NCI-H187 treated with DMSO at 0.1 percent for 48 hours (cell line): ENCODE measurements at places on chromosomes 4 and X.

GRCh38 chrX:70331161-70331560 is 41.3 kb downstream of the KIF4A start:
- no peak for DNase-seq

DNA sequence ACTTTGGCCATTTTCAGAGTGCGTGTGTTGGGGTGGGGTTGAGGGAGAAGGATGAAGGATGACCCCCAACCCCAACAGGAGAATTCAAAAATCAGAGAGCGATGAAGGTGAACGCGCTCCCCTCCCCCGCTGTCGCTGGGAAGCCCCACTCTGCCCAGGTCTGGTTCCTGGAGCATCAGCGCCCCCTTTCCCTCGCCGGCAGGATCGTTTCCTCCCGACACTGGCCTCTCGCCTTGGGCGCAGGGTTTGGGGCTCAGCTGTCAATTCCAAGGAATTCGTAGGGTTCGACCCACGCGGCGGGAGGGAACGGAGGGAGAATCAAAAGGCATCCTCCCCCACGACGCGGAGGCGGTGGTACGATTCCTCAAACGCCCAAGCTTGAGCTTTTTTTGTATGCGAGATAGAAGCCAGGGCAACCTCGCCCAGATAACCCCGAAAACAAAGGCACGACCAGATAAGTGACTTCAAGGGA is 1.0 kb upstream of the PDGFRA start:
- DNase-seq: no peak

DNA sequence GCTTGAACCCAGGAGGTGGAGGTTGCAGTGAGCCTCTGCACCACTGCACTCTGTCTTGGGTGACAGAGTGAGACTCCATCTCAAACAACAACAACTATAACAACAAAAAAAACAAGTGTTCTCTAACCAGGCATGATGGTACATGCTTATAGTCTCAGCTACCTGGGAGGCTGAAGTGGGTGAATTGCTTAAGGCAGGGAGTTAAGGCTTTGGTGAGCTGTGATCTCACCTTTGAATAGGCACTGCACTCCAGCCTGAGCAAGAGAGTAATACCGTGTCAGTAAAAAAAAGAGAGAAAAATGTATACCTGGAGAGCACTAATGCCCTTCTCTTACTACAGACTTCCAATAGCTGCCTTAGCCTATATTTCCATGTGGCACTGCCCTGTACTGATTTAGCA is 18.9 kb upstream of the USP9X start:
- DNase-seq: no peak

- no peak for DNase-seq
Observed at GRCh38 chrX:121308276-121308805, 260.9 kb downstream of the GLUD2 start.

- no peak for DNase-seq
Observed at GRCh38 chrX:71291381-71291780, 7.9 kb downstream of the NONO start.

- DNase-seq: no peak
Observed at GRCh38 chr4:180808862-180809261, 1434.3 kb upstream of the TENM3 start.

DNA sequence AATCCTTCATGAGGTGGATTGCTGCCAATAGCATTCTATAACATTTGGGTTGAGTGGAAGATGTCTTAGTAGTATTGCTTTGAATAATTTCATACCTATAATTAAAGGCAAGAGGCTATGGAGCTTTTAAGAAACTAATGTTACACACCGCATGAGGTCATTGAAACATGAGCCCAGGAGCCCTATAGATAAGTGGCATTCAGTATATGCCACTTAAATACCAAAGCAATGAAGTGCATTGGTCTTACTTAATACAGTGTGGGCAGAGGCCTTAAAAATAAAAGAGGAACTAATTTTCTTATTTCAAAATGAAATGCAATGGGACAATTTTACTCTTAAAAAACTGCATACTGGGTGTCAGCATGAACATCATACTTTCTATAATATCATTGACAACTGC is 47.5 kb downstream of the SPATA18 start:
- DNase-seq: peak; percentile 13

DNA sequence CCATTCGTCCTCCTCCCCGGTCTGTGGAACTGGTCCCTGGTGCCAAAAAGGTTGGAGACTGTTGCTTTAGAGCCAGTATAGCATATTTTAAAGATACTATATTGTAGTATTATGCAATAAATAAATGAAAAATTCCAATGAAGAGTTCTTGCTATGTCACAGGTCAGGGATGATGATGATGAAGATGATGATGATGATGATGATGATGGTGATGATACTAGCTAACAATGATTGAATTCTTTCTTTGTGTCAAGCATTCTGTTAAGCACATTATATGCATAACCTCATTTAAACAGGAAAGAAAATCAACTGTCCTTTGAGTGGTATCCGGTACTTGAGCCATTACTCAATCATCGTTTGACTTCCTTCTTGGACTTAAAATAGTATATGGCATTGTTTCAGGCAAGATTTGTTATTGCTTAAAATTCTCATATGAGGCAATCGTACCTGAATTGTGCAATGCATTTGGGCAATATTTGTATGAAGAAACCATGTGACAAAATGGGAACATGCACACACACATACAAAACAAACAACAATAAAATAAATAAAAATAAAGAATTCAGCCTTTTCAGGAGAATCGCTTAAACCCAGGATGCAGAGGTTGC is 22.8 kb upstream of the TLR2 start:
- no peak for DNase-seq

DNA sequence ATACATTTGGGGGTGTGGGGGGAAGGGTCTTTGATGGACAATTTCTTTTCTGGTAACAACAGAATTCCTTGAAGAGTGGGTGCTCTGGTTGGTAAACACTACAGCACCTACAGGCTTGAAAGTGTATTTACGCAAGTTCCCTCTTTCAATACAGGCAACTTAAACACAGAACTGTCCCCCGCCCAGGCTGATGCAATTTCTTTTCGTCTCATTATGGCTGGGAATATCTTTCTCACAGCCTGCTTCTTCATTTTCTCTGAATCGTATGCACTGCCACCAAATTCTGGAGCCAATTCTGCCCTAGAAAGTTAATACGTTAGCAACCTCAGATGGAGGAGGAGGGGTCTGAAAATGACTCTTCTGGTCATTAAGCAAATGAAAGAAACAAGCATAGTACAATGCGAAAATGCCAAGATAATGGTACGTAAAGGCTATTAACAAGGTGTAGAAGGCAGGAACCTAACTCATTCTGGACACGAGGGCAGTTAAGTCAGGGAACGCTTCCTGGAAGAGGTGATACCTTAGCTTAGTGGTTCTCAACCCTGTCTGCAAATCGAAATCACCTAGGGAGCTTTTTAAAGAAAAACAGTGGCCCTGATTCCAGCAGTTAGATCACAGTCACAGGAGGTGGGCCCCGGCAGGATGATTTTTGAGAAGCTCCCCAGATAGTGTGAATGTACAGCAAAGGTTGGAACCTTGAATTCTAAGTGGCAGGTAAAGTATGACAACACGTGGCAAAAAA is 1.0 kb downstream of the AGA start:
- no peak for DNase-seq

DNA sequence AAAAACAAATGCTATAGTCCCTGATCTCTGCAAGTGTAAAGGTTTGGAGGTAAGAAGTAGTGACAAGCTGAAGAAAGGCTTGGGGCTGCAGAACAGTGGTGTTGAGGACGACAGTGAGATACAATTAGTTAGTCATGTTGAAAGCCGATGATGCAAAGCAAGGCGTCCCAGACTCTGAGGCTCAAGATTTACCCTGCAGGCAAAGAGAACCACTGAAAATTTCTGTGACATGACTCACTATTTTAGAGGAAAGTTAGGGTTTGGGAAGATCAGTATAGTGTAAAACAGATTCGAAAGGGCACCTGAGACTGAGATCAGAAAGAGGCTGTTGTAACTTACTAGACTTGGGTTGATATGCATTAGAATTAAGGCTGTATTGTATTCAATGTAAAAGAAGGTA is 281.3 kb upstream of the FTHL17 start:
- no peak for DNase-seq

GRCh38 chr4:118077767-118078105 is 43.5 kb downstream of the NDST3 start:
- no peak for DNase-seq

DNA sequence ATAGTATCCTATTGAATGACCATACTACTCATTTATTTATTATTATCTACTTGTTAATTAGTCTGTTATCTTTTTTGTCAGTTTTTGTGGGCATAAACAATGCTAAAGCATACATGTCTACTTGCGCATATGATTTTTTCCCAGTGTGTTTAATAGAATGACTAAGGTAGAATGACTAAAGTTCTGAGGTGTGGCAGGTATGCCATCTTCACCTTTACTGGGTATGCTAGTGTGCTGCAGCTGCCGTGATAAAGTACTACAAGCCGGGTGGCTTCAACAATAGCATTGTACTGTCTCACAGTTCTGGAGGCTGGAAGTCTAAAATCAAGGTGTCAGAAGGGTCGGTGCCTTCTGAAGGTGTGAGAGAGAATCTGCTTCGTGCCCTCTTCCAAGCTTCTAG is 19.2 kb downstream of the CD38 start:
- DNase-seq: no peak

DNA sequence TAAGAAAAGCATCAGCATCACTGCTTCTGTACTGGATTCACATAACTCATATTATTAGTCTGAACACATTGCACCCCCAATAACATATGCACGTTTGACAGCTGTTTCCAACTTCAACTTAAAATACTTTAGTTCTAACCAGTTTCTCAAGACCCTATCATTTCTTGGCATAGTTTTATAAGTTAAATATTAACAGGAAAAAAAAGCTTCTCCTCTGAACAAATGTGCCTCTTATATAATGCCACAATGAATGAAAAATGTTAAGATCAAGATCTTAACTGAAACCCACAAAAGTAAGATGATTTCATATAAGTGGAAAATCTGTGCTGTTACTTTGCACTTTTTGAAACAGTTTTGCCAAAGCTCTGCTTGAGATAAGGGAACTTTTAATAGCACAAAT is 652.8 kb upstream of the FAM241A start:
- DNase-seq: no peak

- DNase-seq: no peak
Observed at GRCh38 chr4:52377563-52377962, 281.5 kb downstream of the USP46 start.

GRCh38 chrX:96909291-96909690 is 25.6 kb downstream of the RPA4 start:
- DNase-seq: no peak

DNA sequence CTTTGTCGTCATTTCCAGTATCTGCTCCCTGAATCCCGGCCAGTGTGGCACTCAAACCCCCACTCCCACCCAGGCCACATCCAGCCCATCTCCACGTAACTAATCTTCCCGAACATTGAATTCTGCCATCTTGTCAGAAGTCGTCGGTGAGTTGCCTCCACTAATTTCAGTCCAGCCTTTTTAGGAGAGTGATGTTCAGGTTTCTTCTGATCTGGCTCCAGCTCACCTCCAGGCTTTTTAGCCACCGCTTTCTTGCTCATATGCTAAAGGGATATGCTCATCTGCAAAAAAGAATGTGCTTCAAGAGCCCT is 1.3 kb downstream of the TMEM165 start:
- DNase-seq: no peak

- DNase-seq: no peak
Observed at GRCh38 chr4:69147334-69147733, 51.1 kb downstream of the UGT2B7 start.

- DNase-seq: no peak
Observed at GRCh38 chrX:45230410-45230809, 29.7 kb upstream of the DIPK2B start.

- no peak for DNase-seq
Observed at GRCh38 chr4:131061734-131062133, 1965.8 kb downstream of the C4orf33 start.

GRCh38 chr4:132299841-132300240 is 849.3 kb upstream of the PCDH10 start:
- no peak for DNase-seq

DNA sequence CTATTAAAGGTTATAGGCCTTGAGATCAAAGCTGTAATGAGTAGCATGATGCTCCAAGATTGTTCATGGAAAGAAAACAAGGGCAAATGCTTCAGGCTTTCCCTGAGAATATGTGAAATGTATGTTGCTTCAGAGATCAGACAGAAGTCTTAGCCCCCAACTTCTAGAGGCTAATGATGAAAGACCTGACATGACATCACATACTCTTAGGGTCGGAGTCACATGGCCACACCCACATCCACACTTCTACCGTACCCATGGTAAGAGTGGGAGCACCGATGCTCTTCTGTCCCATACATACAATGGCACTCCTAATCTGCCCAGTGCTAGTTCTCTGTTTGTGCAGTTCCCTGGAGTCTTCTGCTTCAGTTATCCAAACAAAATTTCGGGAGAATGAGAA is 111.9 kb upstream of the ACSL4 start:
- no peak for DNase-seq

GRCh38 chr4:153553155-153553818 is 87.1 kb downstream of the TMEM131L start:
- no peak for DNase-seq

GRCh38 chr4:133981327-133981726 is 220.3 kb downstream of the PABPC4L start:
- no peak for DNase-seq

DNA sequence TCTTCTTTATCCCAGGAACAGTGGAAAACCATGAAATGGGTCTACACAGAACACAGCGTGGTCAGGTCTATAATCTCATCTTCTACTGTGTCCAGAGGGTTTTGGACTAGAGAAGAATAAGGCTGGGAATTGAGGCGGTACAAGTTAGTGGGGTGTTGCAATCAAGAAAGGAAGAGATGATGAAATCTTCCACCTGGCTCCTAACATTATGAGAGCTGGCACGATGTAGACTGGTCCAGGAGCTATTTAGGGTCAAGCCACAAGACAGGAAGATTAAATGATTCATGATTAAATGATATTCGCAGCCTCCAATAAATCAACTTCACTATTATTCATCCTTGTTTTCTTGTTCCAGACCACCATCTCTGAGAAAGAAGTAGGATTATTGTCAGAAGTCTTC is 88.0 kb downstream of the ARSF start:
- no peak for DNase-seq

- DNase-seq: no peak
Observed at GRCh38 chr4:185865901-185866328, 53.9 kb upstream of the SORBS2 start.

DNA sequence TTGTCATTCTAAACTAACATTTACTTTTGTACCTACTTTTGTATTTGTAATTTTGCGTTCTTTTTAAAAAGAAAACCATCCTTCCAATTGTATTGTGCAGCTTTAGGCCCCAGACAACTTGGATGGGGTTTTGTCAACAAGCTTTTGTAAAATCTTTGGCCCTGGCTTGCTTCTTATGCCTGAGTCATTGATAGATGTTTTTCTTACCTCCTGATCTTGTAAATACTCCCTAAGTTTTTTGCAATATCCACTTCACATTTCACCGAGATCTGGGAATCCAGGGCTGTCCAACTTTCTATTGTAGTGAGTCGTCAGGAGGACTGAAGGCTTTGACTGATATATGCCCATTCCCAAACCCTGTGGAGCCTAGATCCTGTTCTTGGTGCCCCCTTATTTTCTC is 126.9 kb upstream of the GUCY1A1 start:
- no peak for DNase-seq

DNA sequence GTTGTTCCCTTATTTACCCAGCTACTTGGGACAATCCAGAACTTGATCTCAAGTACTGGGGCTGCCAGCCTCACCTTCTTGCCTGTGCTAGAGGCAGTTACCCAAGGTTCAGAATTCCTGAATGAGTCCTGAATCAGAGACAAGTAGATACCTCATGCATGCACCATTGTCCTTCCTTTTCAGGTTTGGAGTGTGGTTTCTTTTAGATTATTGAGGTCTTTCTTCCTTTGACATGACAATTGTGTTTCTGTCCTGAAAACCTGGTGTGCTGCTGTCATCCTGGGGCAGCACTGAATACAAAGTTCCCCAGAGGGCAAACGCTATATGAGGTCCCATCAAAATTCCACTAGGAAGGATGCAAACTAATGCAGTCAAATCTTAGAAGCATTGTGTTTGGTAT is 3.5 kb downstream of the CXCL2 start:
- no peak for DNase-seq
